ENCODE measurements at places on chromosomes 3 and 15.

- peak; percentile 22 for DNase-seq
Observed at GRCh38 chr3:102536456-102536855, 101.6 kb downstream of the ZPLD1 start.

DNA sequence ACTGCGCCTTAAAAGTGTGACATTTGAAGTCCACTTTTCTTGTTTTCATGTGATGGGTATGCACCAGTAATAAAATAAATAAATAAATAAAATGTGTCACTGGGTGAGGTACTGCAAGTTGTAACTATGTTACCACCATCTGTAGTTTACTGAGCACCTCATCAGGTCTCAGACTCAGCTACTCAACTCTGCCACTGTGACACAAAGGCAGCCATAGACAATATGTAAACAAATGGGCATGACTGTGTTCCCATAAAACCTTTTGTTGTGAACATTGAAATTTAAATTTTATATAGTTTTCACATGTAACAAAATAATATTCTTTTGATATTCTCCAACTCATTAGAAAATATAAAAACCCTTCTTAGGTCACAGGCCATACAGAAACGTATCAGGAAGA lies 120.1 kb downstream of the DNAJB8 start:
- no peak for DNase-seq

DNA sequence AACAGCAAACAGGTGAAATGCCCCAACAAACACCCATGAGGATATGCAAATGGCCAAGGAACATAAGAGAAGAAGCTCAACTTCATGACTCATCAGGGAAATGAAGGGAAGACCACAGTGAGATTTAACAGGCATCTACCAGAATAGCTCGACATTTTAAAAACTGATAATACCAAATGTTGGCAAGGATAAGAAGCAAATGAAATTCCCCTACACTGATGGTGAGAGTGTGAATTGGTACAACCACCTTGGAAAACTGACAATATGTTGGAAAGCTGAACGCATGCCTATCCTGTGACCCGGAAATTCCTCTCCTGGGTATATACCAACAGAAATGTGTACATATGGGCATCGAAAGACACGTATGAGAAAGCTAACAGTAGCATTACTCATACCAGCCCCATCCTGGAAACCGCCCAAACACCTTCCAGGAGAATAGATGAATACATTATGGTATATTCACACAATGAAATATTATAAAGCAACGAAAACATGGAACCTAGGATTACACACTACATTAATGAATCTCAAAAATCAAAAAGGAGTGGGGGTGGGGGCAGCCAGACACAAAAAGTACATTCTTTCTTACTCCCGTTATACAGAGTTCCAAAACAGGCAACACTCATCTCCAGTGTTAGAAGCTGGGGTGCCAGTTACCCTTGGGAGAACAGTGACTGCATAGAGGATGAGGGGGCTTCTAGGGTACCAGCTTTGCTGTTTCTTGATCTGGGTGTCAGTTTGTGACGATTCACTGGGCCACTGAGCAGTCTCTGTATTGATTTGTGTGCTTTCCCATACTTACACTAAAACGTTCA lies 16.9 kb downstream of the RFTN1 start:
- DNase-seq = no peak

DNA sequence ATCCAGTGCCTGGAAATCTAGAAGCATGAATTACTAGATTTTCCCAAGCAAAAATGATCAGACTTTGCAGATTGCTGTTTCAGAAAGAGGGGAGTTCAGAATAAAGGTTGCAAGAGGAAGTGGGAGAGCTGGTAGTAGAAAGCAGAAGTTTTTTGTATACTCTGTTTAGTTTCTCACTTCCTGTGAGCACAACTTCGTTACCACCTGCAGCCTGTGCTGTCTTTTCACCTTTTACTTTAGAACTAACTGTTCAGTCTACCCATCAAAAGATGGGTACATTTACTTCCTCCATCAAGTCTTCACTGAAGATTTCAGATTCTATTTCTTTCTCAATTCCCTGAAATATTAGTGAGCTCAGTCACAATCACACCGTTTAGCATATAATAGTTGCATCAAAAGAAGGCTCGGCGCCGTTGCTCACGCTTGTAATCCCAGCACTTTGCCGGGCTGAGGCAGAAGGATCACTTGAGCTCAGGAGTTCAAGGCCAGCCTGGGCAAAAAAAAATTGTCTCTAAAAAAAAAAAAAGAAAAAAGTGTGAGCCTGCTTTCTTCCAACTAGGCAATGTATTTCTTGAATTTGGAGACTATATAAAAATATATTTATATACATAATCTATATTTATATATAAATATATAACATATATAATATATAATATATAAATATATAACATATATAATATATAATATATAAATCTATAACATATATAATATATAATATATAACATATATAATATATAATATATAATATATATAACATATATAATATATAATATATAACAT lies 1.8 kb upstream of the CEP97 start:
- no peak for DNase-seq

GRCh38 chr3:127451321-127451720 lies 139.2 kb downstream of the TPRA1 start:
- DNase-seq = no peak

DNA sequence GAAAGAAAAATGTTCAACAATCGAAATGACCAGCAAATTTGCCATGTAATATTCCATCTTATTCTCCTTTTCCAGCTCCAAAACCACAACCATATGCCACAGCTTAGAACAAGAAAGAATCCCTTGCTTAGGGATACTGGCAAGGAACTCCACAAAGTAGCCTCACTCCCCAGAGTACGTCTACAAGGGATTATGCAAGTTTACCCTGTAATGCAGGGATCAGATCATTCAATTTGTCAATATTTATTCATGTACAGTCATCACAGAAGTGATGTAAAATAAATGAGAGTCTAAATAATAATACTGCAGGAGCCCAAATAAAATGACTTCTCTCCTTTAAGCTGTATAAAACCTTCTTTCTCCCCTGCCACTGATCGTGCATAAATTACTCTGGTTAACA lies 23.5 kb upstream of the MYO1E start:
- no peak for DNase-seq

DNA sequence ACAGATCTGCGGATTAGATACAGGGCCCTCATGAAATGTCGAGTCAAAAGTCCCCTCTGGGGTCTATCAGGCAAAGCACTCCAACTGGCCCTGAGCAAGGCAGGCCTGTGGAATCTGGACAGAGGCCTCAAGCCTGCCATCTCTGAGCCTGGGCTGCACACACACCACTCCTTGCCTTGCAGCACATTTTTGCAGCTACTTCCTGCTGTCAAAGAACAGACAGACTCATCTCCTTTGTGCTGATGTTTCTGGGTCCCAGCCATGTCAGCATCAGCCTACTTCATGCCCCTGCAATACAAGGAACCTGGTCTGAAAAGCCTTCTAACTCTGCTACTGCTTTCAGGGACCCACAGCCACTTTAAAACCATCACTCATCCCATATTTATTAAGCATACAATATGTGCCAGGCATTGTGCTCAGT lies 60.6 kb upstream of the IL12A start:
- DNase-seq = no peak

GRCh38 chr15:88299497-88299896 lies 43.0 kb upstream of the NTRK3 start:
- no peak for DNase-seq

GRCh38 chr15:63833021-63833696 lies 589 bp downstream of the HERC1 start:
- DNase-seq = no peak

DNA sequence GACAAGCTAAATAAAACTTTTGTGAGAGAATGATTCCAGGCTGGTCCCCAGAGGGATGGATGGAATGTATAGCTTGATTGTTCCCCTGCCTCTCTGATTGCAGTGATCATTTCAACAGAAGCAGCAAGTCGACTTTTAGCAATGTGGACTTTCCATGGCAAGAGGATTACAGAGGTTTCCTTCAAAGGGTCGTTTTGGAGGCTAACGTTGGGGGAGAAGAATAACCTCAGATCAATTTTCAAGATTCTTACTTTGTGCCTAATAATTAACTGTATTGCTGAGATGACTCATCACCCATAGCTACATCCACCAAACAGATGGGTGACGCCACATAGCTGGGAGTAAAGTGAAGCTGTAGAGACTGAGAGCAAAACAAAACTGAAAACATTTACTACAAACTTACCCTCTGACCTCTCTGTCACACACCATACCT lies 79.9 kb downstream of the GTPBP8 start:
- no peak for DNase-seq

DNA sequence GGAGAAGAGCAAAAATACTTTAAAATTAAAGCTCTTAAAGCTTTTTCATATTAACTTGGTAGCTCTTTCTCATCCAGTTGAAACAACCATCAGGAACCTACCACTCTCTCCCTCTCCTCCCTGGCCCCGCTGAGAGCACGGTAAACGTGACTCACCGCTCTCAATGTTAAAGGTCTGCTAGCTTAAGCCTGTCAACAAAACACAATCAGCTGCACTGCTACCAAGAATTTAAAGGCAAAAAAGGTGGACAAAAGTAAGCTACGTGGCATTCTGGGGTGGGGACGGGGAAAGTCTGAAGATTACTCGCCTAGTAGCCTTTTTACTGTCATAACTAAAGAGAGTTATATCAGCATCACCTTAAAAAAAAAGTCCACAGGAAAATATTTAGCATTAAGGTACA lies 8.4 kb upstream of the GP5 start:
- no peak for DNase-seq

Data from NCI-H1694 treated with DMSO at 0.1 percent for 48 hours (cell line).